ENCODE measurements at places on chromosomes 3 and 15.

GRCh38 chr15:42584031-42584765 lies 8.8 kb downstream of the STARD9 start:
- no peak for DNase-seq

DNA sequence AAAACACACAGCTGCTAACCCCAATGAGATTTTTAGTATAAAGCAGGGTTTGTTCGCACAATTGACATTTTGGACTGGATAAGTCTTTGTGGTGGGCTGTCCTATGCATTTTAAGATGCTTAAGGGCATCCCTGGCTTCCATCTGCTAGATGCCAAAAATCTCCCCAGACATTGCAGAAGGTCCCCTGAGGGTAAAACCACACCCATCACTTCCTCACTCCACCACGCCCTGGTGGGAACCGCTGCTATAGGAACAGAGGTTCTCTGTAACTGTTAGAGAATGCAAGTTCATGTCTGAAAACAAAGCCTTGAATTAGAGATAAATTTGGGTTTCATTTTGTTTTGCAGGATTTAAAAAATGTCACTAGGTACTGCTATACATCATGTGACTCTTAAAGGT lies 67.7 kb downstream of the ARHGEF26 start:
- DNase-seq: no peak

- no peak for DNase-seq
Measured at GRCh38 chr3:18376682-18377081, 48.5 kb downstream of the SATB1 start.

DNA sequence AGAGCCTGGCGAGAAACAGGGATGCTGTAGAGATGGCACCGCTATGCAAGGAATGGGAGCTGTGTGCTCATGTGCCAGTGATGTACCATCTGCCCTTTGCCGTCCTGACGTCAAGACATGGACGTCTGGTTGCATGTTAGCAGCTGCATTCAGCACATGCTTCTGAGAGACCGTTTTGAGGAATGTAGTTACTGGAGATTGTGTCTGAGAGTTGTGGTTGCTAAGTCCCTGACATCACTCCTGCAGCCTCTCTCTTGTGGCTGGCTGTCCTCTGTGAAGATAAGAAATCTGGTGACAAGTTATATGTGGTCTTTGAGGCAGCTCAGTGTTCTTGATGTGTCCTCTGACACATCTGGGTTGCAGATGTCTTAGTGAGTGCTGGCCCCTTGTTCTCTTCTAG lies 165.1 kb downstream of the APBA2 start:
- no peak for DNase-seq

- no peak for DNase-seq
Measured at GRCh38 chr3:171122861-171123260, 96.3 kb upstream of the SLC2A2 start.

DNA sequence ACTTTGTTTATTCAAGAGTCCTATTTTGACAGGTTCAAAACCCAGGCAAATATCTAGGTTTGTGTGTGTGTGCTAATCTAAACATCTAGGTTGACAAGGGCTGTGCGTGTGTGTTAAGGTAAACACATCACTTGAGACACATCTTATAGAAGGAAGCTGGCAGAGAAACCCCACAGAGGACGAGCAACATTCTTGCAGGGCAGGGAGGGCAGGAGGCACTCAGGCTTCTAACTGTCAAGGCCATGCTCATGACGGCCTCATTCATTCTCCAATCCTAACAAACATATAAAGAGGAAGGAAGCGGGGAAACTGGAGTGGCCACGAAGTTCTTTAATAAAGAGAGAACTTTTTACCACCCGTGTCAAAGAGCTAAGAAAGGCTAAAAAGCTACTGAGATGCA lies 43.4 kb downstream of the SLCO2A1 start:
- DNase-seq: no peak

GRCh38 chr3:105653166-105653565 lies 215.6 kb downstream of the CBLB start:
- DNase-seq: no peak

GRCh38 chr3:110378481-110378880 lies 693.1 kb upstream of the NECTIN3 start:
- no peak for DNase-seq

GRCh38 chr3:62242831-62243509 lies 130.4 kb downstream of the FEZF2 start:
- DNase-seq: no peak

DNA sequence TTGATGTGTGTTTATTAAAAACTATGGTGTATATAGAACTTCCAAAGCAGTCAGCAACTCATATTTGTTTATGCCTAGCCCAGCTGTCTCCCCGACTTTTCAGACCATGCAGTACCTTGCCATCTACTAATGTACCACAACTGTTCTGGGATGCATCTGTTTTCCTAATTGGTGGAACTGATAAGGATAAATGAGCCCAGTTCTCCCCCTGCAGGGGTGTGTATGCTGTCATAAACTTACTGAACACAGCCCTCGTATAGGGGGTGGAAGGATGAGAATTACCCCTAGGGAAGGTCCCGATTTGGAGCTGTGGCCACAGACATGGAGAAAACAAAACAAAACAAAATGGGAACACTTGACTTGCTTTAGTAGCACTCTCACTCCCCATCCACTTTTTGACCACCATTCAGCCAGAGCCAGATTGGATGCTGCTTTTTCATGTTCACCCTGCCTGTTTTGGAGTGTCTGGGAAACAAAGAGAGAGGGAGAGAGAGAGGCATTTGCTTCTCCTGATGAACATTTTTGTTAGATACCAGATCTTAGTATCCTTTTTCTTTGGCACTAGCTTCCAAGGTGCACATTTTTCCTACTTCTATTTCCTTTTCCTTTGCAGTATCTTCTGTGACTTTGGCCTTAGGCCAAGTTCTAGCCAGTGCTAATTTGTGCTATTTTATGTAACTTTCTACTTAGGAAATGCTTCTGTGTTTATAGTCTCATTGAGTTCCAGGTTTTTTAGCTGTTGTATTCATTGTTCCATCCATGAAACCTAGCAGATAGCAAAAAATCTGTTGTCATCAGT lies 29.1 kb downstream of the CADM2 start:
- DNase-seq: no peak

DNA sequence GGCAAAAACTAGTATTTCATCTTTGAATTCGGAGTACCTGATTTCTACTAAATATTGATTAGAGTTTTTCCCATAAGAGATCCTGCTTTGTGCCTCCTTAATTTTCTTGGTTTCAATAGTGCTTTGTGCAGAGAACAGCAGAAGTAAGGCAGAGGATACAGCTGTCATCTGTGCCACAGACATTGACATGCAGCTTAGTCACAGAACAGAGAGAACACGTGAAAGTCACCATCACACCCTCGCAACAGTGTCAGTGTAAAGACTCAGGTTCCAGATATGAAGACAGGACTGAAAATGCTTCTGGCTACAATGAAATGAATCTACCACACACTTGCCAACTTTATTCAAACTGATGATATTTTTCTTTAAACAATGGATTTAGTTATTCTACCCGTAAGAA lies 942.8 kb upstream of the CFAP20DC start:
- no peak for DNase-seq

DNA sequence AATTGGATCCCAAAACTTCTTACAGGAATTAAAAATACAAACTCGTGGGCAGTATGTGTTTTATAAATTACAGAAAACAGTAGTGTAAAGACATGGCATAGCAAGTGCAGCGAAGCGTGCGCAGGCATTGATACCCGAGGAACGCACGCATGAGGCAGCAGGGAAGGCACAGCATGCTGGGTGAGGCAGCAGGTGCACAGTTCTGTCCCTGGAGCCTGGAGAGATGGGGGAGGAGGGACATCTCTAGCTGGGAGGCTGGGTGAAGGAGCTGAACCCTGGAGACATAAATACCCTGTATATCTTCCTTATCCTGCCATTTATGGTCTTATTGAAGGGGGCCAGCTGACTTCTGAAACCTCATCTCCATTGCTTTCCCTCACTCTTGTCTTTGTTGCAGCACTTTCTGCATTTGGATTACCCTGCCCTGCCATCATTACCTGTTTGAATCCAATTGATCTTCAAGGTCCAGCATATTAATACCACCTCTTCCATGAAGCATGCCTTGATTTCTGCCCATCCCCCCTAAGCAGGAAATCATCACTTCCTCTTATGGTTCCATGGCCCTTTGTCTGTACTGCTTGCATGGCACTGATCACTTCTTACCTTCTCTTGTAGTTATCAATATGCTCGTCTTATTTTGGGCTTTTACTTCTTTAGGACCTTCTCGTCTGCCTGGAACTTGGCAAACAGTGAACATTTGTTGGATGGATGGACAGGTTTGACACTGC lies 20.5 kb downstream of the LPP start:
- no peak for DNase-seq

- DNase-seq: no peak
Measured at GRCh38 chr15:73686781-73687256, 2.6 kb downstream of the CD276 start.

DNA sequence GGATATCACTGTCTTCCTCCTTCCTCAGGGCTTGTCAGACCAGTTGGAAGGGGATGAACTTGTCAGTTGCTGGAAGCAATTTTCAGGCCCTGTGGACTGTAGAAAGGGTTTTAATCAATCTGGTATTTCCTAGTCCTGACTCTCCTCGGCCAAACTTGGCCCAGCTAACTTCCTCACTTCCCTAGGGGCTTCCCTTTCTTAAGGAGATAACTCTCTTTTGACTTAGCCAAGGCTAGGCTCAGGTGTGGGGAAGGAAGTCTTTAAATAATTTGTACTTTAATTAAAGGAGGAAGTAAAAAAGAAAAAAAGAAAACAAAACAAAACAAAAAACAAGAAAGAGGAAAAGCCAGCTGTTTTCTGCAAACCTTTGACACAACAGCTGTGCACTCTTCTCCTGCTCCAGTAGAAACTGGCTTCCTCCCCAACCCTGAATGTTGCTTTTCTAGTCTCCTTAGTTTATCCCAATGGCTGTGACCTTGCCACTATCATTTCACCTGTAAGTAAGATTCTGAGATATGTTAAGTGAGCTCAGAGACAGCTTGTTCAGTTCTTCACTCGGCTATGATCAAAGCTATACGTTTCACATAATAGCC lies 53.0 kb upstream of the ST3GAL6 start:
- DNase-seq: no peak

All from NCI-H1436 treated with DMSO at 0.1 percent for 48 hours (cell line).